Peyer's patch (tissue), 4 donors: ENCODE measurements at places on chromosomes 16 and 17. TPM values are rescaled to one million over a fixed set of nuclear protein-coding genes. Genes with fewer than 3 reads are reported as not detected.

MT1M gene
- 252 TPM for total RNA-seq

C1QL1 gene
- not detected for total RNA-seq

DNA sequence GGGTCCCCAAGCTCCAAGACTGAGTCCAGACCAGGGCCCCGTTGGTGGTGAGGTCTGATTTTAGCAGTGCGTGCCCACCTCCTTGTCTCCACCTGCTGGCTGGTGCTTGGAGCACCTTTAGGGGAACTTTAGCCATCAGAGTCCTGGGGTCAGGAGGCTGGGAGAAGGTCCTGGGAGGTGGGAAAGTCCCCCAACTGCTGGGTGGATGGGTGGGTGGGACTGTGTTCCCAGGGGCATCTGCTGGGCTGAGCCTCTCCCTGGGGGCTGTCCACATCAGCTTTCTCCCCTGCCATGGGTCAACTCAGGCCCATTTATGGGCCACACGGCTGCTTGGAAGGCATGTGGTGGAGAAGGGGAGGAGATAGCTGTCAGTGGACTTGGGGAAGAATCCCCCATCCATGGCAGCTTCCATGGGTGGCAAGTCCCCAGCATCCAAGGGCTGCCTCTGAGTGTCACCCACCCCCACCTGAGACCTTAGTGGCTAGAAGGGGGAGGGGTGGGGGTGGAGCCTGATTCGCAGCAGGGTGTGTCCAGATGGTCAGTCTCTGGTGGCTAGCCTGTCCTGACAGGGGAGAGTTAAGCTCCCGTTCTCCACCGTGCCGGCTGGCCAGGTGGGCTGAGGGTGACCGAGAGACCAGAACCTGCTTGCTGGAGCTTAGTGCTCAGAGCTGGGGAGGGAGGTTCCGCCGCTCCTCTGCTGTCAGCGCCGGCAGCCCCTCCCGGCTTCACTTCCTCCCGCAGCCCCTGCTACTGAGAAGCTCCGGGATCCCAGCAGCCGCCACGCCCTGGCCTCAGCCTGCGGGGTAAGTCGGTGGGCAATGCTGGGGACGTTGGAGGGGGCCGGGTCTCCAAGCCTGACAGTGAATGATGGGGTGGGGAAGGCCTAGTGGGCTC is at the start of gene TRPV2:
Gene TRPV2, plus strand, starts transcription at position 541 of the 894 bp plus-strand sequence. CDS start 2,098 bp downstream, outside the sequence.
- DNase-seq, result peak; percentile 80
- H3K4me1 ChIP-seq, result peaks cover 12% of the 10 kb centered on the region
- peak within 1 kb of the TSS; percentile 63 for H3K4me3 ChIP-seq
- peak within 1 kb of the TSS; percentile 94 for H3K27ac ChIP-seq
- no peaks in the 10 kb centered on the region for H3K27me3 ChIP-seq
- H3K36me3 ChIP-seq, result no peaks in the 10 kb centered on the region

GRCh38 chr16:48555155-48555554 is 54.8 kb downstream of the N4BP1 start:
- no peaks in the 10 kb centered on the region for H3K27me3 ChIP-seq
- no peaks in the 10 kb centered on the region for H3K36me3 ChIP-seq
- H3K4me3 ChIP-seq, result no peak overlapping the region
- no peak overlapping the region for H3K27ac ChIP-seq

- H3K4me1 ChIP-seq, result no peaks in the 10 kb centered on the region
- no peak for DNase-seq
- H3K36me3 ChIP-seq, result no peaks in the 10 kb centered on the region
- H3K27ac ChIP-seq, result no peak overlapping the region
Observed at GRCh38 chr16:83994087-83994486, 26.0 kb downstream of the NECAB2 start.

GRCh38 chr17:45276031-45276430 is 14.1 kb upstream of the SPATA32 start:
- no peak for DNase-seq
- H3K27ac ChIP-seq, result peak overlapping the region; percentile 82
- no peaks in the 10 kb centered on the region for H3K36me3 ChIP-seq
- no peaks in the 10 kb centered on the region for H3K4me1 ChIP-seq
- no peak overlapping the region for H3K4me3 ChIP-seq

SLC5A10 gene
- total RNA-seq, result not detected

MARVELD3 gene
- total RNA-seq, result 158 TPM

- no peaks in the 10 kb centered on the region for H3K36me3 ChIP-seq
- H3K27ac ChIP-seq, result no peak overlapping the region
- no peak overlapping the region for H3K4me3 ChIP-seq
- H3K4me1 ChIP-seq, result no peaks in the 10 kb centered on the region
- peaks cover 6% of the 10 kb centered on the region for H3K27me3 ChIP-seq
Observed at GRCh38 chr17:50631195-50631907, 3.3 kb upstream of the ABCC3 start.

GRCh38 chr17:20987511-20987910 is 55.3 kb downstream of the USP22 start:
- no peaks in the 10 kb centered on the region for H3K27me3 ChIP-seq
- H3K4me3 ChIP-seq, result no peak overlapping the region
- no peak overlapping the region for H3K27ac ChIP-seq
- DNase-seq, result peak; percentile 25

- no peak overlapping the region for H3K4me3 ChIP-seq
- DNase-seq, result peak; percentile 32
- H3K27ac ChIP-seq, result no peak overlapping the region
- no peaks in the 10 kb centered on the region for H3K36me3 ChIP-seq
- no peaks in the 10 kb centered on the region for H3K27me3 ChIP-seq
Observed at GRCh38 chr17:76667786-76668453, 24.4 kb upstream of the ST6GALNAC1 start.

- no peaks in the 10 kb centered on the region for H3K27me3 ChIP-seq
- H3K4me3 ChIP-seq, result no peak overlapping the region
- DNase-seq, result no peak
- H3K36me3 ChIP-seq, result no peaks in the 10 kb centered on the region
- no peak overlapping the region for H3K27ac ChIP-seq
Observed at GRCh38 chr16:8641671-8642070, 20.2 kb downstream of the METTL22 start.

DNA sequence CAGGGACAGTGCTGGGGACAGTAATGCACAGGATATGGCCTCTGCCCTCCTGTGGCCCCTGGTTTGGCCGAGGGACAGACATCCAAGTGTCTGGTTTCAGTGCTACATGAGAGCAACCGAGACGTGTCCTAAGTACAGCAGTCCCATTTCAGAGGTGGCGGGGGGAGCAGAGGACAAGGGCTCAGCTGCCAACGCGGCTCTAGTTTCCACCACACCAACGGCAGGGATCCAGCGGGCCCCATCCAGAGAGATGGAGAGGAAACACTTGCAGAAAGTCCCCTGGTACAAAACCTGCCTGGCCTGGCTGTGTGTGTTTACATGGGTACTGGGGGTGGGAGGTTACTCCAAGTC is 125.8 kb upstream of the SMURF2 start:
- peak; percentile 44 for DNase-seq
- no peaks in the 10 kb centered on the region for H3K36me3 ChIP-seq
- no peaks in the 10 kb centered on the region for H3K27me3 ChIP-seq
- peaks cover under 1% of the 10 kb centered on the region for H3K4me1 ChIP-seq
- H3K4me3 ChIP-seq, result no peak overlapping the region
- H3K27ac ChIP-seq, result peak overlapping the region; percentile 22

GRCh38 chr16:56198006-56198754 is 6.9 kb downstream of the GNAO1 start:
- peaks cover 11% of the 10 kb centered on the region for H3K4me1 ChIP-seq
- no peaks in the 10 kb centered on the region for H3K27me3 ChIP-seq
- no peak for DNase-seq
- no peak overlapping the region for H3K27ac ChIP-seq
- H3K36me3 ChIP-seq, result no peaks in the 10 kb centered on the region
- no peak overlapping the region for H3K4me3 ChIP-seq

TM4SF5 gene
- 171 TPM for total RNA-seq

SPATA22 gene
- total RNA-seq, result not detected

GRCh38 chr16:65667011-65667578 is 545.2 kb upstream of the CDH11 start:
- H3K27me3 ChIP-seq, result no peaks in the 10 kb centered on the region
- no peak overlapping the region for H3K27ac ChIP-seq
- H3K4me3 ChIP-seq, result no peak overlapping the region
- no peaks in the 10 kb centered on the region for H3K36me3 ChIP-seq

KRTAP16-1 gene
- not detected for total RNA-seq

DNA sequence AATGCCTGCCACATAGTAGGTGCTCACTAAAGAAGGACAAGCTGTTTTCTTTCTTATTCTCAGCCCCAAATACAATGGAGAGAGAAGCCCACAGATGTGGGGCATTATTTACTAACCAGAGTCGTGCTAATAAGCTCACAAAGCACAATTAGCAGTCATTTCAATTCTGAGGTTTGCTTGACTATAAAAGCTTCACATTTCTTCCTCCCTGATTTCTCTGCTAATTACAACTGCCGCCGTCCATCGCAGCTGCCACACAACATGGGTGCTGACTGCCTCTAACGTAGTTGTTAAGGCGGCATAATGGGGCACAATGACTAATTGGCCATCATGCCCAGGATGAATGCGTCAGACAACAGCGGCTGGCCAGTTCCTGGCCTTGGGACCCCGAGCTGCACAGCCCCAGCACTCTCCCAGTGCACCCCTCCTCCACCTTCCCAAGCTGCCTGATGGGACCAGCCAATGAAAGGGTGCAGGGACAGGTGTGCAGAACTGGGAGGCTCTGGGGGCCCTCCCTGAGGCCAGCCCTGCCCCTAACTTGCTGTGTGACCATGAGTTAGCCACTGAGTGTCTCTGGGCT is 109.2 kb downstream of the CCT6B start:
- H3K4me1 ChIP-seq, result no peaks in the 10 kb centered on the region
- no peaks in the 10 kb centered on the region for H3K36me3 ChIP-seq
- H3K27me3 ChIP-seq, result no peaks in the 10 kb centered on the region
- no peak overlapping the region for H3K4me3 ChIP-seq
- no peak for DNase-seq
- H3K27ac ChIP-seq, result no peak overlapping the region

DNA sequence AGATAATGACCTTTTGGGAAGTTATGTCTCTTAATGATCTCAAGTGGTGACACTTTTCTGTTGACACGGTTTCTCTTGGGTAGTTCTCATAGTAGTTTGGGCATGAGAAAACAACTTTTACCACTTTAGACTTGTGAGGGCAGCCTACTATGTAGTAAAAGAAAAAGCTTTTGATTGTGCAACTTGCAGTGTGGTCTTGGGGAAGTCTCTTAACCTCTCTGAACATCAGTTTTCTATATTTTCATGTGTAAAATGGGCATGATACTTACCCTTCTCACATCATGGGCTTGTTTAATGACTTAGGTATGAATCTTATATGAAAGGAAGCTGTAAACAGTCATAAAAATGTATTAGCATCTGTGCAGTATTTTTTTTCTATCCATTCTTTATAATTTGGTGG is 11.2 kb downstream of the NF1 start:
- H3K27ac ChIP-seq, result no peak overlapping the region
- H3K36me3 ChIP-seq, result no peaks in the 10 kb centered on the region
- DNase-seq, result no peak
- H3K4me3 ChIP-seq, result no peak overlapping the region
